Stimulated activated CD8-positive, alpha-beta memory T cell treated with anti-CD3 and anti-CD28 coated beads, Interleukin-2, amount 100 ng/mL, for 1 hour (primary cell): ENCODE measurements at places on chromosomes 2 and 18.
A peak's percentile ranks its signal among the peaks of the same experiment; 100 is the strongest.

- no peak for DNase-seq
Measured at GRCh38 chr2:101961338-101962191, 30.2 kb upstream of the IL1R2 start.

GRCh38 chr2:189685540-189686229 lies 11.2 kb downstream of the ANKAR start:
- no peak for DNase-seq

DNA sequence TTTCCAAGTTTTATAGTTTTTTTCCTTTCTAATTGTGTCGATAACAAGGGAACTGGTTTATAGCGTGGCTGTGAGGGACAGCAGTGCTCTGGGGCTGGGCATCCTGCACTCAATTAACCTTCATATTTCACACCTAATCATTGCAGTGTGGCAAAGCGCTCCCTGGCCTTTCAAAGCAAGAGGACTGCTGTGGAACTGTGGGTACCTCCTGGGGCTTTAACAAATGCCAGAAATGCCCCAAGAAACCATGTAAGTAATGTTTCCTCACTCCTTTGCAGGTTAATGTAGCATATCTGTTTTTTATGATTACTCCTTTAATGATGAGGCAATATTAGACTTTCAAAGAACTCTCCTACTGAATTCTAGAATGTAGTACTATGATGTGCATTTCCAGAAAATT lies 259.0 kb upstream of the RASGRP3 start:
- DNase-seq, result no peak

DNA sequence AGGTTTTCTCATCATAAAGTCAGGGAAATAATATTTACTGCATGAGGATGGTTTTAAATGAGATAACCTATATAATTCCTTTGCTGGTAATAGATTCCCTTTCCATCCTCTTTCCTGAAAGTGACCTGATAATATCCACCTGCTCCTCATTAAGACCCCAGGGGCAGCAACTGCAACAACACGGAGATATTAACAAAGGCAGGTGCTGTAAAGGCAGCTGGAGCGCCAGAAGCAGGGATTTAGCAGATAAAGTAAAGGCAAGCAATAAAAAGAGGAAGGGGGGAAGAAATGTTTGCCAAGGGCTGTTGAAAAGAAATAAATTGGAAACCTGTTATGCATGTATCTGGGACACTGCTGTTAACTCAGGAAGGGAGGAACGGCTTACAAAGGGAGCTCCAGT lies 472.6 kb upstream of the KLHL29 start:
- DNase-seq, result no peak

- DNase-seq, result no peak
Measured at GRCh38 chr18:24108641-24109040, 30.2 kb upstream of the CABYR start.

GRCh38 chr2:190649035-190649797 lies at the start of gene NAB1:
NAB1 (plus strand) TSS chr2:190649083; CDS start chr2:190659177, 10,094 bp downstream.
- DNase-seq, result peak; percentile 20

DNA sequence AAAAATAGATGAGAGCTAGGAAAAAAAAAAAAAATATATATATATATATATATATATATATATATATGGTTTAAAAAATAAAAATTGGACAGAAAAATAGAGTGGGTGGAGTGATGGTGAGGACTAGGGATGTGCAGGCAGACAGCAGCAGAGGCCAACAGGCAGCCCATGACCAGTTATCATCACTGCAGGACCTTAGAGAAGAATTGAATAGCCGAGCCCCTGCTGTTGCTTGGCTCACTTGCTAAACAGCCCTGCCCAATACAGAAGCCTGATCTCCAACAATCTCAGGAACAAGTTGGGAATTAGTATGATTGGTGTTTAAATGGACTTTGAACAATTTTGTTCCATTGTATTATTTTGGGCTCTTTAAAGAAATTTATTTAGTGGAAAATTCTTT lies 967.5 kb upstream of the PIK3C3 start:
- DNase-seq, result no peak

- no peak for DNase-seq
Measured at GRCh38 chr18:31245820-31246219, 72.1 kb upstream of the DSG1 start.

- no peak for DNase-seq
Measured at GRCh38 chr18:75360215-75360614, 67.3 kb downstream of the SMIM21 start.

DNA sequence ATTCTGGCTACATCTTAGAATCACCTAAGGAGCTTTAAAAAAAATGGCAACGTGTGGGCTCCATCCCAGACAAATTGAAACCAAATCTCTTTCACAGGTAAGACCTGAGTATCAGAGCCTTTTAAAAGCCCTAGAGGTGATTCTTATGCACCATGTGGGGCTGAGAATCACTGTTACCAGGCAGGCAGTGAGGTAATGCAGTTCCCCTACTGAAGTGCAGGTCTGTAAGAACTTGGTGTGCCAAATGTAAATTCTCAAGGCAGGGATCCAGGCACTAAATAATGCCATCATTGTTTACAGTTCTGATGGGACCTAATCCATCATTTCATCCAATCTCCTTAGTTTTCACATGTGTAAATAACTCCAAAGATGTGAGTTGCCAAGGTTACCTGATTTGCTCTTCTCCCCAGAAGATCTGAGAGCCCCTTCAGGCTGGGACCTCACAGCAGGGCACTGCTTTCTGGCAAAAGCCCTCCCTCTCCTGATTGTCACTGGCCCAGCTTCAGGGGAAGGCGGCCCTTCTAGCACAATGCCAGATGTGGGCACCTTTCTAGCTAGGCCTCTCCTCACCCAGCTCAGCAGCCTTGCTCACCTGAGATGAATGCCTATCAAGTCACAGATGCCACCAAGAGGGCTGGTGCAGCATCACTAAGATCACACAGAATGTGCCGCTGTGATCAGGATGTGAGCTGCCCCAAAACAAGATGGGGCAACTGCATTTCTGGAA lies 73.6 kb upstream of the RGPD5 start:
- DNase-seq, result no peak

DNA sequence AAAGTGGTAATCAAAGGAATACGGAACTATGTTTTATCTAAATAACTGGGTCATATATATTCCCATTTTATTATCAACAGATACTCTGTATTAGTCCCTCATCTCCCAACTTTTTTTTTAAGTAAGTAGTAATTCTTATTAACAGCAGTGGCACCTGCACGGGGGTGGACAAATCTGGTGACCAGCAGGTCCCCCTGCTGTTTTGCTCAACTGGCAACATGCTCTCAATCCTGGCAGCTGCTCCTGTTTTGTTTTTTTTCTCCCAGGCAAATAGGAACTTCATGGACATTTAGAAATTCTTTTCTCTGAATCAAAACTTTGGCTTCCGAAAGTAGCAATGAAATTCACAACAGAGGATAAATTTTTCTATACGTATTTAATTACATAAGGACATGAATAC lies 193.5 kb downstream of the SS18 start:
- DNase-seq, result no peak

DNA sequence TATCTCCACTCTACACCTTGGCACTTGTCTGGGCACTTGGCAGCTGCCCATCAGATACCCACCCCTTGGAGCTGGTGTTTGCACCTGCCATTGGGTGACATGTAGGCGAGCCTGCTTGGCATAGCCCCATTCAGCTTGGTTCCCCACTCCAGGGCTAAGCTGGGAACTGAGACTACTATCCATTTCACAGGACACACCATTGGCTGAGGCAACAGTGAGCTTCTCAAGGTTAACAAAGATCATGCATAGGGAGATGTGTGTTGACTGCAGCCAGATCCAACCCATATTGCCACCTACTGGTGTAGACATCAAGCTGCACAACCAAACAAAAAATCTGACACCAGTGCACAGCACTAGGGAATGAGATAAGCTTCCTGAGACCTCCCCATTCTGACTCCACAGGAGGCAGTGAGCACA lies 1389.8 kb upstream of the TMEFF2 start:
- no peak for DNase-seq

GRCh38 chr2:63984606-63985359 lies 34.4 kb downstream of the VPS54 start:
- no peak for DNase-seq

- no peak for DNase-seq
Measured at GRCh38 chr2:143856978-143857377, 662.9 kb downstream of the ZEB2 start.

DNA sequence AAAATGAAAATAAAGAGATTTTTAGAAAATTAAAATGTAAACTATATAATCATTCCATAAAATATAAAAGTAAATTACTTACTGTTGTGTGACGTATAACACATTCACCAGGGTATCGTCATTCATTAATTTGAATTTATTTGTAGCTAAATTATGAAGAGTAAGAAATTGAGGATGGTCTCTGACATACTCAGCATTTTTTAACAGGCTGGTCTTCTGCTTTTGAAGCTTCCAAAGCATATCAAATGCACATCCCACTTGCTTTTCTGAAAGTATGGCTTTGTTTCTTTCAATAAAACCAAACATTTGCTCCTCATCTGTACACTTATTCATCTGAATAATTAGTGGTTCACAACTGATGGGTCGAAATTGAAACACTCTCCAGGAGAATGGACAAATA lies 2.1 kb downstream of the FASTKD1 start:
- DNase-seq, result no peak

DNA sequence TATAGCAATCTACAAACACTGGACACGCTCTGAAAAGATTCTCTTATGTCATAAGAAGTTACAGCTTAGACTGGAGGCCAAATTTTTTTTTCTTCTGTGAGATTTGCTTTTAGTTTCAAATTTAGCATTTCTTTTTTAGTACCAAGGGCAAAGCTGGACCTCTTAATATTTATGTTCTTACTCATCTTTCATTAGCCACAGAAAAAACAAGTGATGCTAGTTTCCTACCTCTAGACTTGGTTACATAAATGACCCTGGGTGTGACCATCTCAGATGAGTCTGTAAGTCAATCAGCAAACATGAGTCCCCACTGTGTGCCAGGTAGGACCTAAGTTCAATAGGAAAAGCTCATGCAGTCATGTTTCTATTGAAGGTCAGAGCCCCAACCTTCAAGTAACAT lies 94.4 kb downstream of the MEP1B start:
- no peak for DNase-seq

DNA sequence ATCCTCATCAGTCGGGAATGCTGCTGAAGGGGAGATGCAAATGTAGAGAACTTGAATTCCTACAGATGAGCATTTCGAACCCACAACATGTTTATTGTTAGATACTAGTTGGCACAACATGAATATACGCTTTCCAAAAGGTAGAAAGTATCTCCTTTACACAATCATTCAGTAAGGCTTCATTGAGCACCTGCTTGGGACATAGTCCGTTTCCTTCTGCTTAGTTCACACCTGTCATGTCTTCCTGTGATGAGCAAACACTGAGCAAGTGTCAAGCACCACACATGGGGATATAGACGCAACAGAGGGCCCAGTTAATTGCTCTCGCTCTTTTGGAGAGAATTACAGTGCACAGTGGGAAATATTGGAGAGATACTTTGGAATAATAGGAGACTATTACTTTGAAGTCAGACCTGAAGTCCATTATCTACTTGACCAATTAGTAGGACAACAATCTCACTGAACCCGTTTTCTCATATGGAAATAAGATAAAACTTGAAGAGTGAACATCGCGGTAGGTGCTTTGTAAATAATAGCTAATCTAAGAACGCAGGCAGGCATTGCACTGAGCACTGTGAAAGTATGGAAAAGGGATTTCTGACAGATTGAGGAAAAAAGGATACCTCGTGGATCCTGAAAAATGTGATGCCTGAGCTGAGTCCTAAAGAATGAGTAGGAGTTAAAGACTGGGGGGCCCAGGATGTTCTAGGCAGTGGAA lies 1.2 kb downstream of the CPSF3 start:
- DNase-seq, result no peak

GRCh38 chr2:195451160-195451559 lies 205.9 kb upstream of the SLC39A10 start:
- DNase-seq, result no peak

DNA sequence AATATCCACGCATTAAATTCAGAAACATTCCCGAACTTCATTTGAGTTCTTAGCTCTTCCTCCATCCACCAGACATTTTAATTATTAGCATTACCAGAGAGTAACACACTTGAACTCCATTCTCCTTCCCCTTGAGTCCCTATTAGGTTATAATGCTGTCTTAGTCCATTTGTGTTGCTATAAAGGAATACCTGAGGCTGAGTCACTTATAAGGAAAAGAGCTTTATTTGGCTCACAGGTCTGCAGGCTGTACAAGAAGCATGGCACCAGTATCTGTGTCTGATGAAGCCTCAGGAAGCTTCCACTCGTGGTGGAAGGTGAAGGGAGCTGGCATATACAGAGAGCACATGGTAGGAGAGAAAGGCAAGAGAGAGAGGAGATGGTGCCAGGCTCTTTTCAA lies 25.4 kb downstream of the TBC1D8 start:
- DNase-seq, result no peak

DNA sequence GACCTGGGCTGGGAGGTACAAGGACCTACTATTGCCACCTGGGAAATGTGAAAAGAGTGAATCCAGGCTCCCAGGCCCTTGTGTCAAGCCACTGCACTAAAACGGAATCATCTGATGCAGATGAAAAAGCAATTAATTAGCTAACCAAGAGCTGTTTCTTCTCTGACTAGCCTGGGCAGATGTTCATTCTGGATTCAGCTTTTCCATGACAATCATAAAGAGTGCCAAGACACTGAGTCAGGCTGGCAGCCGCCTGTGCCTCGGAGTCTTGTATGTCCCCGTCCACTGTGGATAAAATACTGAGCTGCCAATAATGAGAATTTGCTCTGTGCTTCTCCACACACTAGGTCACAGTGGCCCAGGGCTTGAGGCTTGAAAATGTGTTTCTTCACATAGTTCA lies 21.7 kb upstream of the LCLAT1 start:
- no peak for DNase-seq

- DNase-seq, result no peak
Measured at GRCh38 chr18:80046011-80046410, 11.8 kb downstream of the RBFA start.

DNA sequence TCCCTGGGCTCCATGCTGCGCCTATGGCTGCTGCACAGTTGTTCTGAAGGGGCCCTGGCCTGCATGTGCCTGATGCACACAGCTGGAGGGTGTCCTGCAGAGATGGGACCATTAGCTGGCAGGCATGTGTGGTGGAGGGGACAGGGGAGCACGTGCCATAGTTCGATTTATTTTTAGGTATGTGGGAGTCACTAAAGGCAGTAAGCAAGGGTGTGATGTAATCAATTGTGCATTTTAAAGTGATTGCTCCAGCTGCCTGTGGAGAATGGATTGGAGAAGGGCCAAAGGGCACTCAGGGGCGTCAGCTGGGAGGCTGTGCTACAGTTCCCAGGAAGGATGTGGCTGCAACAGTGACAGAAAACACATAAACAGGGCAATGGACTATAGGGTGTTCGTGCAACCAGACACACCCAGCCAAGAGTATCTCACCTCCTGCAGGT lies 205.1 kb downstream of the ARL4C start:
- DNase-seq, result no peak

GRCh38 chr2:146931109-146931508 lies 913.7 kb upstream of the ACVR2A start:
- no peak for DNase-seq

- no peak for DNase-seq
Measured at GRCh38 chr2:16425462-16426336, 239.9 kb downstream of the CYRIA start.

GRCh38 chr18:6561420-6561861 lies 146.7 kb upstream of the L3MBTL4 start:
- DNase-seq, result no peak
